WTC11 (cell line): ENCODE measurements at places on chromosomes 5 and 9. TPM values are rescaled to one million over a fixed set of nuclear protein-coding genes. Genes with fewer than 3 reads are reported as not detected.

PCBD2 gene
- 9.9 to 12.8 TPM (median 9.9 TPM) in 3 replicates for total RNA-seq

C9orf85 gene
- total RNA-seq, result 13.2 to 20.2 TPM (median 15.2 TPM) in 3 replicates

TRIM7 gene
- 0.64 to 1.4 TPM (median 0.98 TPM) in 3 replicates for total RNA-seq

PDE6A gene
- total RNA-seq, result not detected in 3 replicates

ADRA1B gene
- 0.11 to 0.16 TPM in 2 of 3 replicates, not detected in the other for total RNA-seq

IL13 gene
- not detected in 3 replicates for total RNA-seq

CMBL gene
- total RNA-seq, result 26.7 to 34.0 TPM (median 27.7 TPM) in 3 replicates

PTGR1 gene
- 41.6 to 51.8 TPM (median 49.0 TPM) in 3 replicates for total RNA-seq

MLANA gene
- not detected in 3 replicates for total RNA-seq

ZBED3 gene
- total RNA-seq, result 3.6 to 7.0 TPM (median 5.7 TPM) in 3 replicates

IL9 gene
- not detected in 3 replicates for total RNA-seq

GLE1 gene
- total RNA-seq, result 19.0 to 19.7 TPM (median 19.3 TPM) in 3 replicates

ENG gene
- 3.7 to 4.4 TPM (median 4.2 TPM) in 3 replicates for total RNA-seq

SH3RF2 gene
- 0.83 to 1.6 TPM (median 0.98 TPM) in 3 replicates for total RNA-seq

LVRN gene
- total RNA-seq, result 0.13 to 0.32 TPM (median 0.27 TPM) in 3 replicates

IRX4 gene
- 7.0 to 9.0 TPM (median 7.6 TPM) in 3 replicates for total RNA-seq

AGXT2 gene
- total RNA-seq, result not detected in 3 replicates

ZNF658 gene
- total RNA-seq, result 5.0 to 5.7 TPM (median 5.4 TPM) in 3 replicates
